NCI-H748 treated with DMSO at 0.1 percent for 48 hours (cell line): ENCODE measurements at places on chromosomes 11 and 22.

DNA sequence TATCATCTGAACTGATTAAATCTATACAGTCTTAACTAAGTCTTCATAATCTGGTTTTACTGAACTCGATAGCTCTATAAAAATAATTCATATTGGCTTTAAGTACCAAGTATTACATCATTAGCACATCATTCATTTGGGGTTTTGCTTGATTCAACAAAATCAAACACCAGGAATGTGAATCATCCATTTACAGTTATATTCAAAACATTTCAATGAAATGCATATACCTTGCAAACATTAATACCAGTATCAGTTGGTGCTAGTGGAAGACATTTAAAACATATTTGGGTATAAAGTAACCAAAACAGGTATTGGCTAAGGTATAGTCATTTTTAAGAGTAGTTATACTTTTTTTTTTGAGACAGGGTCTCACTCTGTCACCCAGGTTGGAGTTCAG is 12.2 kb upstream of the CCDC89 start:
- no peak for DNase-seq

DNA sequence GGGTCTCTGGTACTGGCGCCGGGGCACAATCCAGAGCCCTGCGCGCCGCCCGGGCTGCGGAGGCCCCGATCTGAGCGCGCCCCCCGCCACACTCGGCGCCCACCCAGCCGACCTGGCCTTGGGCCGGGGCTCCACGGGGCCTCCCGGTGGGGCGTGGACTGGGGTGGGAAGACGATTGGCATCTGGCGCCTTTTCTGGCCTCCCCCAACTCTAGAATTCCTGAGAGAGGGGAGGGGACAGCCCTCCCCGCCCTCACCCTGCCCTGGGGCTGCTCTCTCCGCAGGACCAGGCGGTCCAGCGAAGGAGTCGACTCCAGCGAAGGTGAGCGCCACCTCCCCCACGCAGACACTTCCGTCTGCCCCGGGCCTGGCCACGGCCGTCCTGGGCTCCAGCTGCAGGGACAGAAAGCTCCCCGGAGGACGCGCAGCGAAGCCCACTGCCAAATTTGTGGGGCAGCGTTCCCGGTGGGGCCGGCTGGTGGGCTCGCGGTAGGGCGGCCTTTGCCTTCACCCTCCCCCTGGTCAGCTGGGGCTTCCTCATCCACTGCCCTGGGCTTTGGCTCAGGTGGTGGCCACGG is 593 bp downstream of the SSH3 start:
- no peak for DNase-seq

DNA sequence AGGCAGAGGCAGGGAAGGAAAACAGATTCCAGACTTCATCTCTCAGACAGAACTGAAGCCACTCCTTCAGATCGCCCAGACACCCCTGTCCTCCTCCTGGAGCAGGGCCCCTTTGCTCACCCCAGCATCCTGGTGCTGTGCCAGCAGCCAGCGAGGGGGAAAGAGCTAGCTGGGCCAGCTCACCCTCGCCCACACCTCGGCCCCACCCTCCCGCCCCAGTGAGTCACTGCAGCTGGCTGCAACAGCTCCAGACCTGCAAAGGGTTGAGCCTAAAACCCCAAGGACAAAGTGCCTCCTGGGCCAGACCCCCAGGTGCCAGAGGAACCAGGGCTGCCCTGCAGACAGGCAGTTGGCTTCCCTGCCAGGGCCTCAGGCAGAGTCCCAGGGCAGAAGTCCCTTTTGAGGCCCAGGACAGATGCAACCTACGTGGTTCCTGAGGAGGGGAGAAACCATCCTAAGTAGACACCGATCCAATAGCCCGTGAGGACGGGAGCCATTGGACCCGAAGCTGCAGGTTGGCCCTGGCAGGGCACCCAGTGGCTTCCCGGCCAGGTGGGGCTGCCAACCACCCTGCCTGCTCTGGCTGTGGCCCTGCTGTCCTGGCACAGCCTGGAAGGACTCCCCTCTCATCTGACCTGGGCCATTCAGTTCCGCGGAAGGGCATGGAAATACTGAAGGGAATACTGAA is 7.2 kb downstream of the AHNAK start:
- no peak for DNase-seq

- DNase-seq: no peak
Measured at GRCh38 chr11:111623527-111624030, 21.3 kb downstream of the SIK2 start.

DNA sequence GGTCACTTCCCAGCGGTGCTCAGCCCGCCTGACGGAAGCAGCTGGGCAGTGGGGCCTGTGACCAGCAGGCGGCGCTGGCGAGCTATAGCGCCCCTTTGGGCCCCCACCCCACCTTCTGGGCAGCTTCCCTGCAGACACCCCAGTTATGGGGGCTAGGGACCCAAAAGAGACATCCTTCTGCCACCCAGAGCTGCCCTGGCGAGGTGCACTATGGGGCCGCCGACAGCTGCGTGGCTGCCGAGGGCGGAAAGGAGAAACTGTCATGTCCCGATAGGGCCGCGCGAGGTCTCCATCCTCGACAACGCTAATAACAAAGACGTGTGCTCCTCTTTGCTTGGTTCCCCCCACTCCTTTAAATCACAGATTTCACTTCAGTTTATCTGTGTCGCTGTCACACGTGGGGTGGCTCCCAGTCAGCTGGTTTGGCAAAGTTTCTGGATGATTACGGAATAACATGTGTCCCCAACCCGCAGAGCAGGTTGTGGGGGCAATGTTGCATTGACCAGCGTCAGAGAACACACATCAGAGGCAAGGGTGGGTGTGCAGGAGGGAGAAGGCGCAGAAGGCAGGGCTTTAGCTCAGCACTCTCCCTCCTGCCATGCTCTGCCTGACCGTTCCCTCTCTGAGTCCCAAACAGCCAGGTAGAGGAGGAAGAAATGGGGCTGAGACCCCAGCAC is 673 bp upstream of the MYO7A start:
- peak; percentile 3 for DNase-seq

DNA sequence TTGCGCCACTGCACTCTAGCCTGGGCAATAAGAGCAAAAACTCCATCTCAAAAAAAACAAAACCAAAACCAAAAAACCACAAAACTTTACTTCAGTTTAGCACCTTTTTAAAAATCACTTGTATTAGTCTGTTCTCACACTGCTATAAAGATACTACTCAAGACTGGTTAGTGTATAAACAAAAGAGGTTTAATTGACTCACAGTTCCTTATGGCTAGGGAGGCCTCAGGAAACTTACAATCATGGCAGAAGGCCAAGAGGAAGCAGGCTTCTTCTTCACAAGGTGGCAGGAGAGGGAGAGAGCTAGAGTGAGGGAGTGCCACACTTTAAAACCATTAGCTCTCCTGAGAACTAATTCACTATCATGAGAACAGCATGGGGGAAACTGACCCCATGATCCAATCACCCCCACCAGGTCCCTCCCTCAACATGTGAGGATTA is 261.3 kb downstream of the TMEM135 start:
- no peak for DNase-seq
